Mesothelial cell of epicardium (in vitro differentiated cells): ENCODE measurements at places on chromosomes 7 and 10. TPM values are rescaled to one million over a fixed set of nuclear protein-coding genes. Genes with fewer than 3 reads are reported as not detected.

Gene TSPAN13
- 63.1 to 70.0 TPM (median 69.5 TPM) in 3 replicates for total RNA-seq

Gene CYP3A5
- total RNA-seq = 9.0 to 10.1 TPM (median 9.2 TPM) in 3 replicates

Gene AASS
- 32.7 to 35.5 TPM (median 34.2 TPM) in 3 replicates for total RNA-seq

Gene C7orf33
- total RNA-seq = not detected in 3 replicates

Gene CDK5
- total RNA-seq = 17.0 to 17.5 TPM (median 17.4 TPM) in 3 replicates

DNA sequence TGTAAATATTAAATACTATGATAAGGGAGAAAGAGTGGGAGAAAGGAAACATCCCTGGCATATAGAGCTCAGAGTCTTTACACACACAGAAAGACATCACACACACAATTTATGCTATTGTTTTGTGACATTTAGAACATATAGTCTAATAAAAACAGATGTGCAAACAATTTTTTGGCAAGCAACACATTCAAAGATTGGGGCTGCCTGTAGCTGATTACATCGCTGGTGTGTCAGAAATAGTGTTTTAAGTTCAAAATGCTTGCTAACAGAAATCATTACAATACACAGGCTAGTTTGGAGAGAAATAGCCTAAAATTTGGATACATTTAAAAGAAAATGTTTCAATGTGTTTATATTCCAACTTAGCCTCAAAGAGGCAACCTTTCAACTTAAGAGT is 256.7 kb upstream of the NPVF start:
- DNase-seq = no peak

- no peak for DNase-seq
Measured at GRCh38 chr7:121618182-121618581, 222.1 kb upstream of the FAM3C start.

DNA sequence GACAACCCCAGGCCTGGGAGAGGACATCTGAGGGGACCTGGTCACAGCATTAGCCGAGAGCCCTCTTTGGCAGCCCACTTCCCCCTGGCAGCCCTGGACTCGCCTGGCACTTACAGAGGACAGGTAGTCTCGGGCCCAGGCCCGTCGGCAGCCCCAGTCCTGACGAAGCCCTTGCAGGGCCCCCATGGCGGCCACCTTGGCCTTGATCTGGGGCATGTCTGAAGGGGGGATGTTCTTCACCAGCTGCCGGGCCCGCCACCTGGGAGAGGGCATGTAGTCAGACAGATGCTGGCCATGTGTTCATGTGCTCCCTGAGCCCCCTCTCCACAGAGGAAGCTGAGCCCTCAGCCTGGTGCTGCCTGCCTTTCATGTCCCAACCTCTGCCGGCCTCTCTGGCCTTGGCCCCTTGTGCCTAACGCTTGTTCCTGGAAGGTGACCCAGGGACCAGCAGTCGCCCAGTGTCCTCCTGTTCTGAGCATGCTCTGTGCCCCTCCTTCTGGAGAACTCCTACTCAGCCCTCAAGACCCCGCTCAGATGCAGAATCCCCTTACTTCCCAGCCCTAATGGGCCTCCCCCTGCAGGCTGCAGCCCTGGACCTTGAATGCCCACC is 13.9 kb downstream of the MYO1G start:
- DNase-seq = no peak

- no peak for DNase-seq
Measured at GRCh38 chr7:118085000-118085399, 99.0 kb upstream of the LSM8 start.

GRCh38 chr10:97427571-97428179 is 1.7 kb downstream of the PGAM1 start:
- no peak for DNase-seq

DNA sequence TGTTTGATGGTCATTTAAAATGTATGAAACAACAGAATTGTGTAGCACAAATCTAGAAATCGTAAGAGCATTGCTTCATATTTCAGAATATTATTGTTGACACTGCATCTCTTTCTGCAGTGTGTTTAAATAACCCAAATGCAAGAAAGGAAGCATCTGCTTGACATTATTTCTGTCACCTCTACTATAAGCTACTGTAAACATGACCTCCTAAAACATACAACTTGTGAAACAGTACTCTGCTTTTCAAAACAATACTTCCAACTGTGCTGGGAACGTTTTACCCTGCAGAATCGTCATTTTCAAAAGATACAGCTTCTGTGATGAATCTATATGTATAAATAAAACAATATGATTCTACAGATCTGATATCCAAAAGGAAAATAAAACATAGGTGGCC is 82.0 kb downstream of the RNF133 start:
- no peak for DNase-seq
